ENCODE measurements at places on chromosomes 7 and 10.

GRCh38 chr10:96890580-96890979 lies 58.5 kb downstream of the LCOR start:
- DNase-seq: no peak

GRCh38 chr7:23396222-23397015 lies 73.9 kb downstream of the IGF2BP3 start:
- DNase-seq: no peak

DNA sequence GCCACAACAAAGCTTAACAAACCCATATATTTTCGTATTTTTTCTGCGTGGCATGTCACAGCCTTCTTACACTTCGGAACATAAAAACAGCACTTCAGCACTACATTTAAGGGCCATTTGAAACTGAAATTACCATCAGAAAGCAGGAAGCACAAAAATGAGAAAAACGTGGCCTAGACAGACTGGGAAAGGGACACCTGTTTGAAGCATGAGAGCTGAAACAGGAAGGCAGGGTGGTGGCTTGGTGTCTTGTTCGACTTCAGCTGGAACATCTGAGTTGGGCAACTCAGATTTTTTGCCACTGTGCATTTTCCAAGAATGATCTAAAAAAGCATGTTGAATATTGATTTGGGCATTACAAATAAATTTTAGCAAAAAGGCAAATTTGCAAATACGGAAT lies 243.2 kb downstream of the ELMO1 start:
- no peak for DNase-seq

GRCh38 chr7:108201766-108202165 lies 71.6 kb upstream of the LAMB4 start:
- no peak for DNase-seq

- no peak for DNase-seq
These were observed 266.2 kb upstream of the RNF32 start for GRCh38 chr7:156374335-156374734.

DNA sequence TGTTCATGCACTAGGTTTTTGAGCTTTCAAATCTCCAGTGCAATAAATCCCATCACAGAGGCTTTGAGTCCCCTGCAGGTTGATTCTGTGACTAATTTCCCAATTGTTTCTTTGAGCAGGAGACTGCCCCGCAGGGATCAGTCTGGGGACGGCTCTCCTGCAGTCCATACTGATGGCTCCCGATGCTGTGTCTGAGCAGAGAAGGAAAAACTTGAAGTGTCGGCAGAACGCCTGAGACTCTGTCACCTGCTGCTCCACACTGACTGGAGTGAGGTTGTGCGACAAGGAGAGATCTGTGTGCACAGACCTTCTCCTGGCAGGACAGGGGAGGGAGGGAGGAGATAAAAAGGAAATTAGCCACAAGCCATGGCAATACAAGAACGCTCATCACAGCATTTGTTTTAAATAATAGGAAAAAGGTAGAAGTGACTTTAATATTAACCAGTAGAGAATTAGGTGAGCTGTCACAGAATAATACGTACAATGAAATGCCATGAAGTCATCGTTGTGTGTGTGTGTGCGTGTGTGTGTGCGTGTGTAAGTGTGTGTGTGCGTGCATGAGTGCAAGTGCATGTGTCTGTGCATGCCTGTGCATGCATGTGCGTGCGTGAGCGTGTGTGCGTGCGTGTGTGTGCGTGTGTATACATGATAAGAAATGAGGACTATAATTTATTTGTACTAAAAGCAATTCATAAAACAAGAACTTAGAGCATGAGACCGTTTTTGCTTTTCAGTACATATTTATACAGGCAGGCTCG lies 38.2 kb downstream of the HTR5A start:
- DNase-seq: no peak

GRCh38 chr10:99360934-99361333 lies 31.8 kb downstream of the CNNM1 start:
- no peak for DNase-seq

DNA sequence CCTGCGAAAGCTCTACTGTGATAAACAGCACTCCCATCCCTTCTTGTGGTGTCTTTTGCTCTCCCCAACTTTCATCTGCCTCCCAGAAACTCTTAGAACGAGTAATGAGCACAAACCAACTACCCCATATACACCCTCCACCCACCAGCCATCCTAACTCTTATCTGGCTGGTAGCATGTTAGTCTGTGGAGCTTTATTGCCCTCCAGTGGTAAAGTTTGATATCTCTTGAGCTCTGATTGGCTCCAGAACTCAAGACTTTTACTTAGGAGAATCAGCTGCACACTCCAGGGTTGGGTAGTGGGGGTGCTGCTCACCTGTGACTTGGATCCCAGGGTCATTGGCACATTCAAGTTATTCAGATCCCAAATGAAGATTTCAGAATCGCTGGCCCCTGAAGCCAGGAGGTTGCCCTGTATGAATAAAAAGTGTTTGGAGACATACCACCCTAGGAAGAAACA lies 10.9 kb downstream of the SEC31B start:
- DNase-seq: no peak

All from SIG-M5 (cell line).